ENCODE measurements at places on chromosomes 12 and 14.
A peak's percentile ranks its signal among the peaks of the same experiment; 100 is the strongest.

- no peak for DNase-seq
Observed at GRCh38 chr12:30975581-30975980, 49.0 kb downstream of the TSPAN11 start.

DNA sequence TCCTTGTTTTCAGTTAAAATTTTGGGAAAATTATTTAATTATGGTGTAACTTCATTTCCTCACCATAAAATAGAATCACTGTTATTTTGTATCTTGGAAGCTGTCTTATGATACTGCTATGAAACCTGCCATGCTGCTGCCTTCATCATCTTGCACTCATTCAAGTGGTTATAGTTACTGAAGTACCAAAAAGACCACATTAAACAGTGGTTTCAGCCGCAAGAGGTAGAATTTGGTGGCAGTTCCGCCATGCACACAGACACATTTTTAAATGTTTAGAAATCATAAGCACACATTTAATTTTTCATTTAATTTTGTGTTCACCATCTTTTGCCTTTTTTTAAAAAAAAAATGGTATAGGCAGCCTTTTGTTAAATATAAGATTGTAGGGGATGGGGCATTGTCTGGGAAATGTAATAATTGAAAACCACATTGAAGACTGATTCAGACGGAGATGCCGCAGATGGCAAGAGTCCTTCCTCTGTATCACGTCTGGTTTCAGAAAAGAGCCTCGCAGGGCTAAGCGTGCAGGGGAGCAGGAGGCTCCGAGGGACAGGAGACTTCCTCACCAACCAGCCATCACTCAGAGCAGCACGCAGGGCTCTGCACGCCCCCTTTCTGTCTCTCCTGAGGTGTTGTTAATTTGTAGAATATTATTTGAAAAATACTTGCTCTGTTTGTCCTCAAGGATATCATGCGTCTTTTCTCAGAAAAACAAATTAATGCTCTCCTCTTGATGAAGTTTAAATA, 115.2 kb upstream of the PELI2 start:
- no peak for DNase-seq

GRCh38 chr12:145369-145960, 68.5 kb downstream of the SLC6A12 start:
- DNase-seq: no peak

- no peak for DNase-seq
Observed at GRCh38 chr12:52969166-52969795, 20.4 kb downstream of the KRT18 start.

GRCh38 chr12:8699714-8700113, 1.9 kb downstream of the RIMKLB start:
- no peak for DNase-seq

DNA sequence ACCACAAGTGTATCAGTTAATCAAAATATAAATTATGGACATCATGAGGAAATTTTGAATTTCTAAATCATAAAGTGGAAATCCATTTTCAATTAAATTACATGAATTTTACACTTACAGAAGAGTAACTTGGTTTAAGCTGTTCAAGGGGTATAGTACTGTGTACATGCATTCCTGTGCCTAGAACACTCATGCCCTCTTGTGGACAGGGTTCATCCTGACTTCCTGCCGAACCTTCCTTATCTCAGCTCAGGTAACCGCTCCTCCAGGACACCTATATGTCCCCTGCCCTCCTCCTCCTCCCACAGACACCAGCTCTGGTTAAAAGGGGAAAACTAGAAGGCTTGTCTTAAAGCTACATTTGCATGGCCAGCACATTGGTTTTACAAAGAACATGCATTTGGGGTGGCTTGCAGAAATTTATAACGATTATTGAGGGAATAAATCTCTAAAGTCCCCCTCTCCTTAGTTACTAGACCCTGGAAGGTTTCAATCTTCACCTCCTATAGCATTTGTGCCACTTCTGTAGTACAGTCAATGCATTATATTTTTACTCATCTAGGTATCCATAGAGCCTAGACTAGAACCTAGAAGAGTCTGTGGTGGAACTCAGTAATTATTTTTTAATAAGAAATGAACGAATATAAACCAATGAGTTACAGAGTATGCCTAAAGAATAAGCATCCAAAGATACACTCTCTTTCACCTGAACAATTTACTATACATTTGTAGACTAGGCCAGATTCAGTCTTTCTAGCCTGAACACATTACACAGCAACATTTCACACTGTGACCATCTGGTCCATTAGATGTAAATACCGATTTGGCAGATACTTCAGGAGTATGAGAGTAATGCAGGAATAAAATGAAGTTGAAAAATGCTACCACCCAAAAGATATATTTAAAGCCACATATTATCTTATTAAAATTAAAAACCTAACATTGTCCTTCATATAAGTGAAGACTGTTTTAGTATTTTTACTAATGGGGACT, 345.6 kb downstream of the PAWR start:
- peak; percentile 49 for DNase-seq

DNA sequence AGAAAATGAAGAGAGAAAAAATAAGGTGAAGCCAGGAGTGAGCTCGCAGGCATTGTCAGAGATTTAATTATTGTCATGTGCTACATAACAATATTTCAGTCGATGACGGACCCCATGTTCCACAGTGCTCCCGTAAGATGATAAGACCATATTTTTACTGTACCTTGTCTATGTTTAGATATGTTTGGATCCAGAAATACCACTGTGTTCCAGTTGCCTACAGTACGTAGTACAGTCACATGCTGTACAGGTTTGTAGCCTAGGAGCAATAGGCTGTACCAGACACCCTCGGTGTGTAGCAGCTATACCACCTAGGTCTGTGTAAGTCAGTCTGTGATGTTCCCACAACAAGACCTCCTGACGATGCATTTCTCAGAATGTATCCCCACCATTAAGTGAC, 137.5 kb downstream of the FBXL14 start:
- no peak for DNase-seq

DNA sequence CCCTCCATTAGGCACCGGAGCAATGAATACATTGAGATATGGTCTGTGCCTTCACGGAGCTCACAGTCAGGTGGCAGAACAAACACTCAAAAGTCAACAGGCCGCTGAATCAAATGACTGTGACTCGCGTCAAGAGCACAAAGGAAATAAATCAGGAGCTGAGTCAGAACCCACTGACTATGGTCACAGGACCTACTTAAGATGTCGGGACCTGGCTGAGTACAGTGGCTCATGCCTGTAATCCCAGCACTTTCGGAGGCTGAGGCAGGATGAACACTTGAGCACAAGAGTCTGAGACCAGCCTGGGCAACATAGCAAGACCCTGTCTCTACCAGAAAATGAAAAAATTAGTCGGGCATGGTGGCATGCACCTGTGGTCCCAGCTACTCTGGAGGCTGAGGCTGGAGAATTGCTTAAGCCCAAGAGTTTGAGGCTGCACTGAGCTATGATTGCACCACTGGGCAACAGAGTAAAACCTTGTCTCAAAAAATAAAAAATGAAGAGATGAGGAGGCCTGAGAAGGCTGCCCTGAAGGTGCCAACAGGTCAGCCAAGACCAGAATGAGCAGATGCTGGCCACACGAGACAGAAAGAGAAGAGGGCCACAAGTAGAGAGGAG, 19.9 kb downstream of the TMEM233 start:
- DNase-seq: peak; percentile 53

DNA sequence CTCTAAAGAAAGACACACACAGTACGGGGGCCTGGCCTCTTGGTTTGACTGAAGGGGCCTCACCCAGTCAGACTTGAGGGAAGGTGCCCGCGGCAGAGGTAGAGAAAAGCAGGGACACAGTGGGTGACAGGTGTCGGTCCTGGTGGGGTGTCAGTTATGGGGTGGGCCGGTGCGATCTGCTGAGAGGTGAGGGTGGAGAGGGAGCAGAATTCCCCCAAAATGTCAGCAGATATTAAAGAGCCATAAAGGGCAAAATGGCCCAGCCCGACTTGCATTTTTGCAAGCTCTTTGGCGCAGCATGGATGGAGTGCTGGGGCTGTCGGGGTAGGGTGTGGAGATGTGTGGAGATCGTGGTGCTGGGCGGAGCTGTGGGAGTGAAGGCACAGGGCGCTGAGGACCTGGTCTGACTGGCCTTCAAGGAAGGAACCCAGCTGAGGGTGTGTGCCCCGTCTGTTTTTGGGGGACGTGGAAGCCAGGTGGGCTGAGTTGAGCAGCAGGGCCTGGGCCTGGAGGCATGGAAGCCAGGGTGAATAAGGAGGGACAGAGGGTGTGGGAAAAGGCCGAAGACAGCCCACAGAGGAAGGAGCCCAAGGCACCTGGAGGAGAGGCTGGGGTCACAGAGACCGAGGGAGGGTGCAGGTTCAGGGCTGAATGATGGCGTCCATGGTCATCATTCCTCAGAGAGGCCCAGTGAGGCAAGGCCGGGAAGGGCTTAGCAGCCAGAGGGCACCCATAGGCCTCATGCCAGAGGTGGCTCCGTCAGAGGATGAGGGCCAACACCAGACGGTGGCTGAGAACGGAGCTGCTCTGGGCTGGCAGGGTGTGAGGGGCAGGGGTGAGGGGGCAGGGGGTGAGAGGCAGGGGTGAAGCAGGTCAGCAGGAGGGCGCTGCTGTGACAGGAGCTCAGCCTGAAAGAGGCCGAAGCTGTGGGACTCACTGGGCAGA, 48.2 kb upstream of the DYNC1H1 start:
- no peak for DNase-seq

- DNase-seq: no peak
Observed at GRCh38 chr12:91874086-91874865, 271.4 kb downstream of the BTG1 start.

- DNase-seq: peak; percentile 79
Observed at GRCh38 chr14:68547305-68548193, 245.3 kb downstream of the ZFP36L1 start.

- peak; percentile 14 for DNase-seq
Observed at GRCh38 chr12:30840715-30841114, 85.8 kb upstream of the TSPAN11 start.

DNA sequence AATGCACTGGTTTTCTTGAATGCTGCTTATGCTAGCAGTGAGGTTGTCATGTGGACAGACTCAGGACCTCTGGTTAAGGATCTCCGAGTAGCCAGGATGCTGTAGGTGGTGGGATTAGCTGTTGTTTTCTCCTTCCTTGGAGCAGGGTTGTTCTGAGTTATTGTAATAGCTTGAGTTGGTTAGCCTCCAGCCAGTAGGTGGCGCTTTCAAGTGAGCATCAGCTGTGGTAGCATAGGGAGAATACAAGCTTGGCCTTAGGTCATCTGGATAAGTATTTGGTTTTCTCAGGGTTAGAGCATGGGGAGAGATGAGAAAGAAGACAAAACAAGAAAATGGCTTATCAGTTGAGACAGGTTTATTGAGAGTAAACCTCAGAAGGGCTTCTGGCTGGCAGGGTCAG, 299.7 kb upstream of the FBXO33 start:
- peak; percentile 14 for DNase-seq

All from A549 (cell line).